D341Med (cell line): ENCODE measurements at places on chromosomes 12 and 14.

GRCh38 chr14:73607241-73607640 is 5.1 kb upstream of the ACOT6 start:
- no peak for DNase-seq

DNA sequence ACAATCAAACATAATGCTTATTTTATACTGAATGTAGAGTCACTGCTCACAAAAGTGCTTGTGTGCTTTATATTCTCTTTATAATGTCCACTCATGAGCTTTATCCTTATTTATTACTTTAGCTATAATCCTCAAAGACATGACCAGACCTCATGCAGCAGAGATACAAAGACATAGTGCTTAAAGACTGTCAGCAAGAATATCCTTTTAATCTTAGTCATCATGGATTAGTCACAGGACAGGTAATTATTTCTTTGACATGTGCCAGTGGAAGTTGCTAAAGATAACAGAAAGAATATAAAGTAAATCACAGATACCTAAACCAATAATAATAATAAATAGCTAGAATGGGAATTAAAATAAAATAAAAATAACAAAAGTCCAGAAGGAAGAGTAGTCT is 707.5 kb downstream of the BCL11B start:
- no peak for DNase-seq

DNA sequence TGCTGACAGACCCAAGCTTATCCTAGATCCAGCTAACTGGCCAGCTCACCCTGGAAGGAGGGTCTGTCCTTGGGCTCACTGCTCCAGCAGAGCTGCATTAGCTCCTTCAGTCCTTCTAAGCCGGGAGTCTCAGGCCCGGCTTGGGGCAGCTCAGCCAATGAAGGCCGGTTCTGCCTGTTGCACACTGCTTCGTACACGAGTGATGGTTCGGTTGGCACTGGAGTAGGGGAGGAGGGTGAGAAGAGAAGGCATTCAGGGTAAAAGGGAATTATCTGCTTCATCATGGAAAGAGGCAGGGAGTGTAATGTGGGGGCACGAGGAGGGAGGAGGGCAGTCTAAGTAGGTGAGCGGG is 2.0 kb downstream of the RIPK3 start:
- DNase-seq, result no peak

DNA sequence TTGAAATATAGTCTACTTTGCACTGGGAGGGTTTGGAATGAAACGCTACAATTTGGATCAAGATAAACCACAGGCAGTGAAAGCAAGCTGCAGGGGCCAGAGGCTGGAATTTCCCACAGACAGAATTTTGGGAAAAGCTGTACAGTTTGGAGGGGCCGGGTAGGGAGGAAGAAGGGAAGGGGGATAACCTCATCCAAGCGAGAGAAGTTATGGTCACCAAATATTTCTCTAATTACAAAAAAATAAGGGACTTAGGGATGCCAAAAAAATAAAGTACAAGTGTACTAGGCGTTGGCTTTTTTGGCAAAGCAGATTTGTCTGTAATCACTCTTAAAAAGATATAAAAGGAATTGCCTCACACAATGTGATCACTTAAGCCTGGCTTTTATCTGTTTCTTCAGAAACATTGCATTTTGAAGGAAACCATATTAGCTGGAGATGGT is 31.2 kb upstream of the ADGRD1 start:
- no peak for DNase-seq

DNA sequence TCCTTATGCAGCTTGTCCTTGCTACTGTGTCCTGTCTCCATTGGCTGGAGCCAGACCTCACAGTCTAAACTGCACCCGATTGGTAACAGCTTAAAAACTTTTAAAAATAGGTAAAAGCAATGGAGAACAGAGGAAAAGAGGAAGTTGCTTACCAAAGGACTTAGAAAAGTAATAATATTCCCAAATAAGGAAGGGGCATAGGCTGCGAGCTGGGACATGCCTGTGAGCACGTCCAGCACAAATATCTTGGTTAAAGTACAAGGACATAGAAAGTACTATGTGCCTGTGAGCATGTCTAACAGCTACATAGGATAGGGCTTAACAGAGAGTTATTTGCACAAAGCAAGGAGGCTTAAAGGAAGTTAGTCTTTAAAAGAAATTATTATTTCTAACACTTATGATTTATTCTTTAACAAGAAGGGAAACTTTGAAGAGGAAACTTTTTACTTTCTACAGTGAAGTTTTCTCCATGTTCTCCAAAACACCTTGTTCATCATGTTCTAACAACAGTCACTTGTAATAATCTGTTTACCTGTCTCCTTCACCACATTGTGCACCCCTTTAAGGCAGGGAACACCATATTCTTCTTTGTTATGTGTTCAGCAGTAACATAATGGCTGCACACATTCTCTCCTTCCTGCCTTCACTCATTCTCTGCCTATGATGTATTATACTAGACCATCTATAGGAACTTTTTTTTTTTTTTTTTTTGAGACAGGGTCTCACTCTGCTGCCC is 9.8 kb upstream of the UBE2N start:
- no peak for DNase-seq

DNA sequence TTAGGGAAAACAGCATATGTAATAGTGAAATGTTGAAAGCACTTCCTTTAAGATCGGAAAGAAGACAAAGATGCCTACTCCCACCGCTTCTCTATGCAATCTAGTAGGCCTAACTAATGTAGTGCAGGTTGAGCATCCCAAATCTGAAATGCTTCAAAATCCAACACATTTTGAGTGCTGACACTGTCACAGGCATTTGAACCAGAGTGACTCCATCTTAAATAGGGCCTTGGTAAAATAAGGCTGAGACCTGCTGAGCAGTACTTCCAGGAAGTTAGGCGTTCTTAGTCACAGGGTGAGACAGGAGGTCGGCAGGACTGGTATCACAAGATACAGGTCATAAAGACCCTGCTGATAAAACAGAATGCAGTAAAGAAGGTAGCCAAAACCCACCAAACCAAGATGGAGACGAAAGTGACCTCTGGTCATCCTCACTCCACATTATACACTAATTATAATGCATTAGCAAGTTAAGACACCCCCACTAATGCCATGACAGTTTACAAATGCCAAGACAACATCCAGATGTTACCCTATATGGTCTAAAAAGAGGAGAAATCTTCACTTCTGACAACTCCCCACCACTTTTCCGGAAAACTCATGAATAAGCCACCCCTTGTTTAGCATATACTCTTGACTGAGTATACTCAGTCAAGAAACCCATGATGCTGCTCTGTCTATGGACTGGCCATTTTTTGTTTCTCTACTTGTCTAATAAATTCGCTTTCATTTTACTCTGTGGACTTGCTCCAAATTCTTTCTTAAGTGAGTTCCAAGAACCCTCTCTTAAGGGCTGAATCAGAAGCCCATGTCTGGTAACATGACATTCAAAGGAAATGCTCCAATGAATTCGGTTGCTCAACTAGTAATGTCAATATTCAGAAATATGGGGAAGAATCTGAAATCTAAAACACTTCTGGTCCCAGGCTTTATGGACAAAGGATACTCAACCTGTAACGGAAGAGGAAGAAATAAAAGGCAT is 47.1 kb upstream of the MTERF2 start:
- no peak for DNase-seq

DNA sequence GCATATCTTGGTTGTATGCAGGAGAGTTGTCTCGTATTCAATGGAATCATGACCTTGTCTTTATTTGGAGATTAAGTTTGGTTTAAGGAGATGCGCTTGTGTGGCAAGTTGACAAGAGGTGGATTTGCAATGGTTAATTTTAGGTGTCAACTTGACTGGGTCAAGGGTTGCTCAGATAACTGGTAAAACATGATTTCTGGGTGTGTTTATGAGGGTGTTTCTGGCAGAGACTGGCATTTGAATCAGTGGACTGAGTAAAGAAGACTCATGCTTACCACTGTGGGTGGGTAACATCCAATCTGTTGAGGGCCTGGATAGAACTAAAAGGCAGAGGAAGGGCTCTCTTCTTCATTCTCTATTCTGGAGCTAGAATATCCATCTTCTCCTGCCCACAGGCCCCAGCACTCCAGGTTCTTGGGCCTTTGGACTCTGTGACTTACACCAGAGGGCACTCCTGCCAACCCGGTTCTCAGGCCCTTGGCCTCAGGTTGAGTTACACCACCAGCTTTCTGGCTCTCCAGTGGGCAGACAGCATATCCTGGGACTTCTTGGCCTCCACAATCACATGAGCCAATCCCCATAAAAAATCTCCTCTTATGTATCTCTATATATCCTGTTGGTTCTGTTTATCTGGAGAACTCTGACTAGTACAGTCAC is 141.5 kb upstream of the ARID2 start:
- DNase-seq, result no peak

DNA sequence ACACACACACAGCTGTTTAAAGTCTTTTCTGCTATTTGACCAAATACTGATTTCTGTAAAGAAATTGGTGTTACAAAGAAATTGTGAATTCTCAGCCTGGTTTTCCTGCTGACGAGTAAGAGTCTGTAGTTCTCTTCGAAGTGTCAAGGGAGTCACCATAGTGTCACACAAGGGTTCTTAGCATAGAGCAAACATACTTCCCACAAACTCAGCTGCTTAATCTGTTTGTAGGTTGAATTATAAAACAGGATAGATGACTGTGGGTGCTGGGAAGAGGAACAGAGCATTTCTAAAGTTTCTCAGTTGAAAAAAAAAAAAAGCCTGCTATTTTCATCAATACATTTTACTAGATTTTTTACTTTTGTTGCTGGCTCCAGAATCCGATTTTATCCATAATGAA is 82.9 kb downstream of the FOXA1 start:
- no peak for DNase-seq
